ENCODE measurements at places on chromosomes 5 and 9.

GRCh38 chr5:95817430-95817829 is 5.1 kb downstream of the GLRX start:
- DNase-seq, result no peak

GRCh38 chr5:138760448-138761110 is 7.4 kb downstream of the CTNNA1 start:
- DNase-seq, result no peak

DNA sequence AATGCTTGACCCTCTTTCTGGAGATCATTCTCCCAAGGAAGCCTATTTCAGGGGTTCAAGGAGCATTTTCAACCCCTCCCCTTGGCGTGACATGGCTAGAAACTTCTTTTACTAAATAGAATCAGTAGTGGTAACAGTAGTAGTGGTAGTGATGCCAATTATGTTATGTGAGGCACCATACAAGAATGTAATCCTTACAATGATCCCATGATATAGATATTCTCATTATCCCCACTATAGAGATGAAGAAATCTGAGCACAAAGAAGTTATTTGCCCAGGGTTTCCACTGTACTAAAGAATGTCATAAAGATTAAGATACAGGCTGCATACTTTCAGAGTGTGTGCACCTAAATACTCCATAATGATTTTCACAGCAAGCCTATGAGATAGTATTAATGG is 155.4 kb upstream of the CLINT1 start:
- no peak for DNase-seq

DNA sequence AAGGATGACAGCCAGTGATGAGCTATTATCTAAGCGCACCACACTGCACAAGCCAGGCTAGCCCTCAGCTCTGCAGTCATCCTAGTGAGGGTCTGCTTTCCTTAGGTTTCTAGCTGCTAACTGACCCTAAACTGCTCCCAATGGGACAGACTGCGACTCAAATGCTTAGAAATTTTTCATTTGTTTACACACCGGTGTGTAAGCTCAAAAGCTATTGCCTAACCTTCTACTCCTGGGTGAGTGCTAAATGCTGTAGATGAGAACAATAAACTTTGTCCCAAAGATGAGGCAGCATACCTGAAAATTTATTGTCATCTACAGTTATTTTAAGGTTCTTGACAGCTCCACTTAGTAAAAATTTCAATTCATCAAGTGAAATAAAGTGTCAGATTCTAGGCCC is 311.4 kb downstream of the TMEM167A start:
- no peak for DNase-seq

DNA sequence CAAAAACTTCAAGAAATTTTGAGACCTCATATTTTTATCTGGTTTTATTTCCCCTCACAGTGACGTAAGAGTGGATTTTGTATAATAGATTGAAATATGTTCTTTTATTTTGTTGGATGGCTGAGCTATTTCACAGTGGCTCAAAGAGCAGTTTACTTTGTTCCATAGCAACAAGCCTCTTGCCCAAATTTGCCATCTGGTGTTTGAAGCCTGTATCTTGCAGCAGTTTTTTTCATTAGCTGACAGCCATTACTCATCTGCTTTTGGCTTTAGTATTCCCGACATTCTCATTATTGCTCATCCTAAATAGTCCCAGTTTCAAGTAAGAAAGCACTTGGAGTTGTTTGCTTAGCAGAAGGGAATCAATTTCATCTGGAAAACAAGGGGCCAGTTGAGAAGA is 36.3 kb downstream of the GDA start:
- DNase-seq, result no peak

- DNase-seq, result peak; percentile 55
Measured at GRCh38 chr9:131631306-131631705, 86.0 kb downstream of the PRRT1B start.

DNA sequence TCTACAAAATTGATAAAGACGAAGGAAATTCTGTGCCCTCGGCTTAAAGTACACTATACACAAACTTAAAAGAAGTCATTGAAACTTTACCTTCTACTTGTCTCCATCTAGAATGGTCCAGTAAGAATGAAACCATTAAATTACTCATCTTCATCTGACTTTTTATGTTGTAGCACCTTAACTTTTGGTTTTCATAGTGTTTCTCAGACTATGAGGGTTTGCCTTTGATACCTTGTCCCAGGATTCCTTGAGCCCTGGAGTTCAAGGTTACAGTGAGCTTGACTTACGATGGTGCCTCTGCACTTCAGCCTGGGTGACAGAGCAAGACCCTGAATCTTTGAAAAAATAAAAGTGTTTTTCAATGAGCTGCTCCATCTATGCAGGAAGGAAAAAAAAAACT is 132.2 kb downstream of the CDC42SE2 start:
- DNase-seq, result no peak

DNA sequence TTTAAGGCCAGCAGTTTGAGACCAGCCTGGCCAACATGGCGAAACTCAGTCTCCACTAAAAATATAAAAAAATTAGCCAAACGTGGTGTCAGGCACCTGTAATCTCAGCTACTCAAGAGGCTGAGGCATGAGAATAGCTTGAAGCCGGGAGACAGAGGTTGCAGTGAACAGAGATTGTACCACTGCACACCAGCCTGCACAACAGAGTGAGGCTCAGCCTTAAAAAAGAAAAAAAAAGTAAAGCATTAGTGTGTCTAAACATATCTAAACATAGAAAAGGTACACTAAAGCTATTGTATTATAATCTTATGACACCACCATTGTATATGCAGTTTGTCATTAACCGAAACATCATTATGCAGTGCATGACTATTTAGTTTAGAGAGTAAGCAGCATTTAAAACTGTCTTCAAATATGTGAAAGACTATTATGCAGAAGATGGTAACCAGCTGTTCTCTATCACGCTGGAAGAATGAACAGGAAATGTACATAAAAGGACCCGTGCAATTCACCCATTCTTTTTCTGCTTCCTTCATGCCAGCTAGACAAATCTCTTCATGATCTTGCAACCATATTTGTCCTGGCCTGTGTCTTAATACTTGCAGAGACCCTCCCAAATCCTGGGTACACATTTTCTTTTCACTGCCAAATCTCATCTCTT is 58.6 kb downstream of the ITGA1 start:
- no peak for DNase-seq

DNA sequence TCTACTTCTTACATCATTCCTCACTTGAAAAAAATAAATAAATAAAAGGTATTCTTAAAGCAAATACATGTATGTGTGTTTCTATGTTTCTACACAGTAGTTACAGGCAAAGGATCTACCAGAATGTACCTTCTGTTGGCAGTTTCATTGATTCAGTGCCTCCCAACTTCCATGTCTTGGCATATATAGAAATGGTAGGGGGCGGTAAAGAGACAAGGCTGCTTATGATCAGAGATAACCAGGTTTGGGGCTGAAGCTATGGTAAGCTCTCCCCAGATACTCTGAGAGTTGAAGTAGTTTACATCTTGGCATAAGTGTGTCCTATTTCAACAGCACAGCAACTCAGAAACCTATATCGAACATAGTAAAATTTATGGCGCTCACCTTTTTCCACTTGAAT is 1075.4 kb upstream of the C9orf72 start:
- DNase-seq, result no peak

- DNase-seq, result no peak
Measured at GRCh38 chr5:2575292-2575691, 176.2 kb downstream of the IRX2 start.

- DNase-seq, result peak; percentile 40
Measured at GRCh38 chr9:21031091-21031807, at the start of gene HACD4. Gene HACD4 (minus strand): TSS chr9:21031640. CDS start chr9:21031590, 50 bp downstream.

DNA sequence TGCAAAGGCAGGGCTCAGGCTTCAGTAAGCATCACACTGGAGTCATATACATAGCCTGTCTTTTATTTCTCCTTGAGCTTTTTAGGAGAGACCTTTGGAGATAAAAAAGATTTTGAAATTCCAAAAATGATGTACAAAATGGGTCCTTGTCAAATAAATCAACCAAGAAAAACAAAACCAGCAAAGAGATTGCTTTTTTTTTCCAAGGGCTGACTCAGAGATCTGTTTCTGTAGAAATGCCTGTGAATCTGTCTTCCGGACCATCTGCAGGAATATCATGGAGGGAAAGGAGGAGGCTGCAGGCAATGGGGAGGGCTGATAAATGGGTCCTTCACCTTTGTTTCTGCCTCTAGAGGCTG is 77.4 kb downstream of the SLIT3 start:
- no peak for DNase-seq

All from glutamatergic neuron (in vitro differentiated cells).